T-helper 2 cell treated with Interferon-gamma antibody and Interleukin-4, amounts not matched to agents 5 μg/mL and 100 μg/mL, for 36 hours (primary cell): ENCODE measurements at places on chromosomes 13 and 19.

GRCh38 chr13:43153436-43154090 is 130.2 kb downstream of the DNAJC15 start:
- DNase-seq, result no peak

DNA sequence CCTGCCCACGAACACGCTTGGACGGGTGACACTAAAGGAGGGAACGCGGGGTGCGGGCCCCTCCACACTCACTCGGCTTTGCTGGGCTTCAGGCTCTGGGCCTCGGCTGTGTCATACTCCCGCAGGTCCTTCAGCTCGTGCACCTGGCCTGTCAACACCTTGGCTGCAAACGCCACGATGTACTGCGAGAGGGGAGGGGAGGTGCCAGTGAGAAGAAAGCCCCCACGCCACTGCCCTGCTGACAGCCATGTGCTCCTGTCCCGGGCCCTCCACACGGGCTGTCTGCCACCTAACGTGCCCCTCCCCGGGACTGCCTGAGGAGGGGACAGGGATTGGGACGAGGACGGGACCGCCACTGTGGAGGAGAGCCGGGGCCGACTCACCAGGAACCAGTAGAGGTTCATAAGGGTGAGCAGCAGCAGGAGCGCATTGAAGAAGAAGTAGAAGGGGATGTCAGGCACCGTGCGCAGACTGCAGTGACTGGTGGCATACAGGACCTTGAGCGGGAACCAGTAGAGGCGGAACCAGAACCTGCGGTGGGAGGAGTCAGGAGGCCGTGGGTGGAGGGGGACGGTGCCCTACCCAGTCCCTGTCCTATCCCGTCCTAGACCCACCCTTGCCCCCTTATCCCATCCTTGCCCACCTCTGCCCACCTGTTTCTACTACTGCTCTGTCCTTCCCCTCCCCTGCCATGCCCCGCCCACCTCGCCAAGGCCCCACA is 16.9 kb downstream of the CERS1 start:
- no peak for DNase-seq

GRCh38 chr19:51339687-51340656 is 2.0 kb downstream of the VSIG10L start:
- DNase-seq, result peak; percentile 94

DNA sequence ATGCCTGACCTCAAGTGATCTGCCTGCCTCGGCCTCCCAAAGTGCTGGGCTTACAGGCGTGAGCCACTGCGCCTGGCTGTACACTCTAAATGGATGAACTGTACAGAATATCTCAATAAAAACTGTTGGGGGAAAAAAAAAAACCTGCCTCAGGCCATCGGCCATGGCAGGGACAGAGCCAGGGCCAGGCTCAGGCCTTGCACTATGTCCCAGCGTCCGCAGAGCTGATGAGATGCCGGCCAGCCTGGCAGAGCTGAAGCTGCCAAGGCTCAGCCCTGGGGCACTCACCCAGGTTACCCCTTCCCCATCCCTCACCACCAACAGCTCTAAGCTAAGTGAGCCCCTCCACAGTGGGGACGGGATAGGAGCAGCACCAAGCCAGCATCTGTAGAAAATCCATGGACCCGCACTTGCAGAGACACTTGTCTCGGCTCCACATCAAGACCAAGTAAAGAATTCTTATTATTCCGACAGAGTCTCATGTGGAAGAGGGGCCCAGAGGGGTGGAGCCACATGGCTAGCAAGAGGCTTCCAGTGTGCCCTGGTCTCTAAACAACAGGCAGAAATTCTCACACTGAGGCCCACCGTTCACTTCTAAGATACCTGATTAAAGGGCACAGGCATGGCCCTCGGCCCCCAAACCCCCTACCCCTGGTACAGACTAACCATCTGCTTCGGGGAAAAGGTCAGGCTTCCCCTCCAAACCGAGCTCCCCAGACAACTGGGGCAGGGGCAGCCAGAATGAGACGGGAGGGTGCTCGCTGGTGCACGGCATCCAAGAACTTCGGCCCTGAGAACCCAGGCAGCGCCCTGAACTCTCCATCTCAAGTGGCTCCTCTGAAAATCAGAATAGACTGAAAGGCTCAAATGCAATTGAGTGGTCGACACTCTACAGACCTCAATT is 5.8 kb downstream of the PPP6R1 start:
- DNase-seq, result no peak

- no peak for DNase-seq
These were observed 82.4 kb downstream of the PIBF1 start for GRCh38 chr13:72864142-72865011.

DNA sequence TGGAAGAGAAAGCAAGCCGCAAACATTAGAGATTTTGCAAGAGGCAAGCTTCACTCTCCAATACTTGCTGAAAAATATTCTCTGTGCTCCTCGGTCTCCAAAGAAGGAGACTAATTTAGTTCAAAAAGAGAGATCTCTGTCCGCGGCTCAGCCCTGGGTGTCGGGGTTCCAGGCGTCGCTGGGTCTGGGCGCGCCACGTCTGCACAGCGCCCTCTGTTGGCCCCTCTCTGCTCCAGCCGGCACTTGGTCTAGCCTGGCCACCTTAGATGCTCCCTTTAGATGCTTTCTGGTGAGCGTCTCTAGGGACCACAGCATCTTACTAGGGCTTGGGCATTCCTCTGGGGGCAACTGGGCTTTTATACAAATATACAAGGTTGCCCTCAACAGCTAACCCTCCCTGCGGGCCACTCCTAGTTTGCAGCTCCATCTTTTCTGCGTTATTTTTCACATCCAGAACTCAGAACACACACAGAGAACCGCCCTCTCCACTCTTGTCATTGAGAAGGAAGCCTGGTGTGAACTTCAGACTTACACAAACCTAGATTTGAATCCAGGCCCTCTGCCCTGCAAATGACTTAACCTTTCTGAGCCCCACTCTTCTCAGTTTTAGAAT is 78.3 kb downstream of the CYSLTR2 start:
- DNase-seq, result peak; percentile 30

- no peak for DNase-seq
These were observed at the start of gene ATP8B3 for GRCh38 chr19:1811942-1812425. TSS of gene ATP8B3 (minus strand) at chr19:1812276. CDS start at chr19:1811736, 540 bp downstream.

GRCh38 chr19:51559240-51559639 is 11.8 kb upstream of the ZNF175 start:
- no peak for DNase-seq

DNA sequence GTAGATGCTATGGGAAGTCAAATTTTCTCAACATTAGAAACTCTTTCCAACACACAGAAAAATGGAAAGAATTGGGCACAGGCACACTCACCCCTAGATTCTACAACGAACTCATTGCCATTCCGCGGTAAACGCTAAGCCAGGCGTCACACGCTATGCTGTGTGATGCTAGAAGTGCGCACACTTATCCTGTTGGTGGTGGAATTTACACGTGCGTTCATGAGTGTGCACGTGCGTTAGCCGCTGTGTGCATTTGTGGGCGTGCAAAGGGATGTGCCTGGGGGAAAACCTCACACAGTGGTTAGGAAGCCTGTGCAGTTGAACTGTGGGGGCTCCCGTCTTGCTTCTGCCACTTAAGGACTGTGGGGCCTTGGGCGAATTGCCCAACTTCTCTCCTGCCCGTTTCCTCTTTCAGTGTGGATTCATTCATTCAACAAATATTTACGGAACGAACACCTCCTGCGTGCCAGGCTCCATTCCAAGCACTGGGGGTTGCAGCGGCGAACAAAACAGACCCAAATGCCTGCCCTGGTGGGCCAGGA is 7.7 kb downstream of the NFILZ start:
- DNase-seq, result no peak

DNA sequence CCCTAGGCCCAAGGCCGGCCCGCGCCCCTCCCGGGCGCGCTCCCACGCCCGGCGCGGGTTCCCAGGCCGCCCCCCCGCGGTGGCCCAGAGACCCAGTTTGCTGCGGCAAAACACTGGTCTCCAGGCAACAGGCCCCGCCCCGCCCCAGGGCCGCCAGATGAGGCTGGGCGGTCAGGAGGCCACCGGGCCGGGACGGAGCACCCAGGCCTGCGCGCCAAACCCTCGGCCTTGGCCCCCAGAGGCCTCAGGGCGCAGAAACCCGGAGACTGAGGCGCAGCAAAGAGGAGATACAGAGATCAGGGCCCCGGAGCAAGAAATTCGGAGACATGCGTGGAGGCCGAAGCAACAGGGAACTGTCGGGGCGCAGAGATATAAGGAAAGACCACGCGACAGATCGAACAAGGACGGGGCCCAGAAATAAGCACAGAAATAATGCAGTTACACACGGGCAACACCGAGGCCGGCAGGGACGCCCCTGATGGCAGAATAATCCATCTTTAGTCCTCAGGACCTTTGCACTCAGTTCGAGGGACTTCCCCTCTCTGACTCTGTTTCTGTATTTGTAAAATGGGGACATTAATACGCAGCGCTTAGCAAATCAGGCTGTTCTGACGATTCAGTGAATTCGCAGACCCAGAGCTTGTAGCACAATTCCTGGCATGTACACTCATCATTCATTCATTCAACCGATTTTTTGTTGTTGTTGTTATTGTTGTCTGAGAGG is 20.8 kb upstream of the ERCC1 start:
- peak; percentile 85 for DNase-seq

DNA sequence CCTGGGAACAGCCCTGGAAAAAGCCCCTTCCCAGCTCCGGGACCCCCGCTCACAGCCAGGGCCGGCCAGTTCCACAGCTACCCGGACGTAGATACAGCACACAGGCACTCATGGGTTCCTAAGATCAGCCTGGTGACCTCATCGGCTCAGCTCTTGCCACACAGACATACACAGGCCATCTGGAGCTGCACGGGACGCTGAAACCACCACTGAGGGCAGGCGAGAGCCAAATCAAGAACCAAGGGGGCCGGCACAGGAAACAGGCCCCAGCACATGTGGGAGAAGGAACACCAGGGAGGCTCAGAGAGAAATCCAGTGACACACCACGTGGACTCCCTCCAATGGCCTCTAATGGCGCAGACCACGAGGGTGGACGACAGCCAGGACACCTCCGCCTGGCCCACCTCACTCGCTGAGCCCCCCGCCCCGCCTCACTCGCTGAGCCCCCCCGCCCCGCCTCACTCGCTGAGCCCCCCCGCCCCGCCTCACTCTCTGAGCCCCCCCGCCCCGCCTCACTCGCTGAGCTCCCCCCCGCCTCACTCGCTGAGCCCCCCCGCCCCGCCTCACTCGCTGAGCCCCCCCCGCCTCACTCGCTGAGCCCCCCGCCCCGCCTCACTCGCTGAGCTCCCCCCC is 69.7 kb upstream of the C13orf46 start:
- no peak for DNase-seq

- no peak for DNase-seq
These were observed 2.2 kb downstream of the JOSD2 start for GRCh38 chr19:50508843-50509190.

DNA sequence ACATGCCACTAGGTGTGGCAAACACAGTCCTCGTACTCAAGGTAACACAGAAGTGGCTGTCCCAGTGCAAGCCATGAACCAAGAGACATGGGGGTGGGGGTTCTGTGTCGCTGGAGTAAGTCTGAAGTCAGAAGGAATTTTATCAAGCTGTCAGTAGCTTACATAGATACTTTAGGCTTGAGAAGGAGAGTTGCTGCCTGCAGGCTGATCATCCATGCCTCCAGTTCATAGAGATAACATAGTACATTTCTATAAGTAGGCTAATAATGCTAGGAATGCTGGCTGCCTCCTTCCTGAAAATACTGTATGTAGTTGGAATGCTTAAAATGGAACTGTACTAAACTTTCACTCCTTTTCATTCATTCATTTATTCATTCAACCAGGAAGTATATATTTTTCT is 70.1 kb downstream of the CAB39L start:
- no peak for DNase-seq

- peak; percentile 54 for DNase-seq
These were observed 17.2 kb downstream of the CRTC1 start for GRCh38 chr19:18700501-18701249.

GRCh38 chr13:33392794-33393405 is 107.3 kb upstream of the STARD13 start:
- no peak for DNase-seq

DNA sequence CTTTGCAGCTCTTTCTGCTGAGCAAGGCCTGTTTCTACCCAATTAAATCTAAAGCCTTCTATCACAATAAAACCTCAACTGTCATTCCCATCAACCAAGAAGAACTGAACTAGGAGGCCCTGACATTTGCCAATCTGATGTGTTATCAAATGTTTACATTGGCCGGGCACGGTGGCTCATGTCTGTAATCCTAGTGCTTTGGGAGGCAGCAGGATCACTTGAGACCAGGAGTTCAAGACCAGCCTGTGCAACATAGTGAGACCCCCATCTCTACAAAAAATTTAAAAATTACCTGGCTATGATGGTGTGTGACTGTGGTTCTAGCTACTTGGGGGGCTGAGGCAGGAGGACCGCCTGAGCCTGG is 2.8 kb upstream of the FBXO17 start:
- DNase-seq, result no peak

DNA sequence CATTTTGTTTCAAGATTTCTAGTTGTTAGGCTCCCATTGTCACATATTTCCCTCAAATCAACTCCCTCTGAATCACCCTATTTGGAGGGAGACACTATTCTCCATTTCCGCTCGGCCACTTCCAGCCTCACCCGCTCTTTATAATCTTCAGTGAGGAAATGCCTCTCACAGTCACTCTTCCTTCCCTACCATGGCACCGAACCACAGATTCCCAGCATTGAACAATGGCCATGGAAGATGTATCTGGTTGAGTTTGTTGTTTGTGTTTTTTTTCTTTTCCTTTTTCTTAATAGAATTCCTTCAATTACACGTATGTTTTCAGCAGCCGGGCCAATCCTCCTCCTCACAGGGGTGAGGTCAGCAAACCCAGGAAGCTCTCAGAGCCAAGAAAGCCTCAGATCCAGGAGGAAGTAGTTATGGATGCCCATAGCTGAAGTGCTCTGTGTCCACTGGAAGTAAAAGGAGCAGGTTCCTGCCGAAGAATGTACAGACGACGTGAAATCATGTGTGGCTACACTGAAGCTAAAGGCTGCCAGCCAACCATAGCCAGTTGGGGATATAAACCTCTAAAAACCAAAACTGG is 472.1 kb downstream of the FOXO1 start:
- DNase-seq, result no peak

- no peak for DNase-seq
These were observed 245.2 kb downstream of the RBM26 start for GRCh38 chr13:79160818-79161217.

- DNase-seq, result no peak
These were observed 6.3 kb upstream of the MRPS31 start for GRCh38 chr13:40777166-40777808.

DNA sequence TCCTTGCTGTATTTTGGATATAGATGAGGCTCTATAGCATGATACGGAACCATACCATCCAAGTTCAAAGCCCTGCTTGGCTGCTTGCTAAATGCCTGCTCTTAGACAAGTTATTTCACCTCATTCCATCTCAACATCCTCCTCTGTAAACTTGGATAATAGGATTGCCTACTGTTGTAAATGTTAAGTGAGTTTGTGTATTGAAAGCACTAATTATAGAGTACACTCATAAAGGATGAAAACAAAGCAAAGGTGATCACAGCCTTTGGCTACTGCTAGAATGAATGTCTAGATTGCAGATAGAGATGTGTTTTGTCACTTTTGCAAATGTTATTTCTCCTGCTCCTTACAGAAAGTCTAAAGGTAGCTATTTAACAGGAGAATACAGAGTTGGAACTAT is 34.3 kb upstream of the STARD13 start:
- no peak for DNase-seq

- no peak for DNase-seq
These were observed 62.0 kb upstream of the C1QTNF9B start for GRCh38 chr13:23959231-23959862.

GRCh38 chr13:78491978-78492377 is 111.4 kb downstream of the POU4F1 start:
- DNase-seq, result no peak
